GM12892 (cell line): ENCODE measurements at places on chromosomes 3 and 15.

DNA sequence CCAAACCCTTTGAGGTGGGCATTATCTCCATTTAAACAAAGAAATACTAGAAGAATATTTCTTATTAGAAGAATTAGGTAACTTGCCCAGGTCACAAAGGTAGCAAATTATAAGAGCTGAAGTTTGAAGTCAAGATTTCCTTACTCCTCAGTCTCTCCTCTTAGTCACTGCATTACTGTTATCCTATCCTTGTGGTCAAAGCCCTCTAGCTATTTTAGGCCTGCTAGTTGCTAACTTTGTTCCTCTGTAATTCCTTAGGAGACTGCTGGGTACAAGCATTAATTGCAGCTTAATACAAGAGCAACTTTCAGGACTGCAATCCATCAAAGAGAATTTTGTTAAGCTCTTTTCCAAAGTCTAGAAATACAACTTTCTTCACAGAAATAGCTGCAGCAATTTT is 528.2 kb downstream of the ZIC1 start:
- no peak for DNase-seq

GRCh38 chr3:66527246-66527645 is 26.4 kb upstream of the LRIG1 start:
- DNase-seq, result no peak

- no peak for DNase-seq
Observed at GRCh38 chr15:34900748-34901147, 68.8 kb downstream of the AQR start.

DNA sequence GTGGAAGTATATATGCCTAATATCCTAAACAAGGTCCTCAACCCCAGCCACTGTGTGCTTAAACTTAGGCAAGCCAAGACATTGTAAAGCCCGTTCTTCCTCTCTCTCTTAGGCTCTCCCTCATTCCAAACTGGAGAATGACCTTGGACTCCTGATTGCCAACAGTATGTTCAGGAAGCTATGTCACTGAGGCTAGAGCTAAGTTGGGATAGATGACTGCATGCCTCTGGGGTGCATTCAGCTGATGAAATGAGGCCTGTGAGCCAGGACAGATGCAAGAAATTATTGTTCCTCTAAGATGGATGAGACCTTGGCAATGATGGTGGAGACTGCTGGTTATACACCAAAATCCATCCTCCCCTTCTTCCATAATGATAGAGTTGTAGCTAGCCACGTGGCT is 27.9 kb upstream of the TBC1D21 start:
- no peak for DNase-seq

DNA sequence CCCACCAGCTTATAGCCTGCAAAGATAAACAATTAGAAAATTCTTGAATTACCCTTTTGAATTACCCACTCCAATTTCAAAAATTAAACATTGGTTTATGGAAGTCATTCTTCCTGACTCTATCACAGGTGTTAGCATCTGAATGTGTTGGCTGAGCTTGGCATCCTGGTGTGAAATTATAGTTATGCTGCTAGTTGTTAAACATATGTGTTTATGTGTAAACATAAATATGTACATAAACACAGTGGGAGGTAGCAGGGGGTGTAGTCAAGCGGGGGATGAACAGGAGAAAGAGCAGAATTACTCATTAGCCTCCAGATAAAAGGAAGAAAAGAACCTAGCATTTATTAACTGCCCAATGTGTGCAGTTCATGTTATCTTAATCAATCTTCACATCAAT is 530.2 kb downstream of the MCTP2 start:
- DNase-seq, result no peak
